ENCODE measurements at places on chromosomes 1 and 21.
A peak's percentile ranks its signal among the peaks of the same experiment; 100 is the strongest.

- peak; percentile 73 for DNase-seq
Observed at GRCh38 chr1:169102567-169102966, 3.9 kb upstream of the ATP1B1 start.

DNA sequence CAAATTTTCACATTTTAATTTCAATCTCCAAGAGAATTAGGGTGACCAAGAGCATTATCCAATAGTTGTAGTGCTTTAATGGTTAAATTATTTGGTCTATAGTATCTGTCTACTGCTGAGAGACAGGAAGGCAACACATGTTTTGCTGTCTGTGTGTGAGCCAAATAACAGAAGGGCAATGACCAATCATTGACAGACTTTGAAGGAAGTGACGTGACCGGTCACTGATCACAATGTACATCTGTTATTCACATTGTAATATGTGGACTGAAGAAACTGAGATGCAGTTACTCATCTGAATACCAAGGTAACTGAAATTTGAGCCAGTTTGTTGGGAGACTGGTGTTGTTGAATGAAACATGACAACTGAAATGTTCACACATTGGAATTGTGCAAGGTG, 196.7 kb downstream of the LRRC40 start:
- no peak for DNase-seq

GRCh38 chr1:22741118-22741517, 30.5 kb downstream of the EPHB2 start:
- DNase-seq: no peak

DNA sequence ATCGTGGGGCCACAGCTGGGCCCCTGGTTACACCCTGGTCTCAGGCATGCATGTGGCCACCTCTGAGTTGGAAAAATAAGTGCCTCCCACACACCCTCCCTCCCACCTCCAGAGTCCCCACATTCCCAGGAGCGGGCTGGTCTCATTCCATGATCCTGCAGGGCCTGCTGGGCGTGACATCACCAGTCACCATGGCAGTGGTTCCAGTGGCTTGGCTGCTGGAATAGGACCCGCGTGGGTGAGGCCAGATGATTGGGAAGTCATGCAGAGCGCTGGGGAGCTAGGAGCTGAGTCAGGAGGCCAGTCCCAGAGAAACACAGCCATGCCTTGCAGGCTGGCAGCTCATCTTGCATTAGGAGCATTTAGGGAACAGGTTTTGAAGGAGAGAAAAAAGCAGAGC, 125.4 kb upstream of the TMEM51 start:
- peak; percentile 74 for DNase-seq

DNA sequence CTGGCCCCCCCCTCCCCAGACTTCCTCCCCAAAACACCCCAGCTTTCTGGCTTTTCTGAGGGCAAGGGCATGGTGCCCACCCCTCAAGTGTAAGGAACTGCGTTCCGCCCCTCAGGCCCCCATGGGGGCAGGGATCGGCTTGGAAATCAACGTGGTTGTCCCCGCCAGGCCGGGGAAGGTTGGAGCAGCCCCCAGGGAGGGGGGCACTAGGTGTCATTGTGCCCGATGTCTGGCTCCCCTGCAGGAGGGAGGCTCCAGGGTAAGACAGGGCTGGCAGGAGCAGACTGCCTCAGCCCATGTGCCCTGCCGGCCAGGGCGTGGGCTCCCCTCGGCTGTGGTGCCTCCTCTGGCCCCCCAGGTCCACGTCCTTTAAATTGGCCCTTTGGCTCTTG, 7.4 kb upstream of the TFAP2E start:
- no peak for DNase-seq

GRCh38 chr1:6783936-6784559, 1.2 kb upstream of the CAMTA1 start:
- no peak for DNase-seq

DNA sequence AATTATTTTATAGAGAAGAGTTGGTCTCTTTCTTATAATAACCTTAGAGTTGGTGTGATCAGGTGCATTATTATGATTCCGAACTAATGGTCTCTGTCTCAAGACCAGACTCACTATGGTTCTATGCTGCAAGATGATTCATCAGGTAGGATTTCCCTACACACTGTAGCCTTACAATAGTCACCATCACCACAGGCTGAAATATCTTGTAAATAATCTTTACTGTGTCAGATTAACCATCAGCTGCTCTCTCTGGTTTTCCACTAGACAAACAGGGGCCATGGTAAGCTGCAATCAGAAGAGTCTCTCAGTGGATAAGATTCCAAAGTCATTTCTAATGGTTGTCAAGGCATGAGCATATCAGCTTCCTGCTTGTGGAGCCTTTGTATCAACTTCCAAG, 4.4 kb upstream of the GBP4 start:
- no peak for DNase-seq

- DNase-seq: no peak
Observed at GRCh38 chr1:211588711-211589110, 9.8 kb upstream of the SLC30A1 start.

DNA sequence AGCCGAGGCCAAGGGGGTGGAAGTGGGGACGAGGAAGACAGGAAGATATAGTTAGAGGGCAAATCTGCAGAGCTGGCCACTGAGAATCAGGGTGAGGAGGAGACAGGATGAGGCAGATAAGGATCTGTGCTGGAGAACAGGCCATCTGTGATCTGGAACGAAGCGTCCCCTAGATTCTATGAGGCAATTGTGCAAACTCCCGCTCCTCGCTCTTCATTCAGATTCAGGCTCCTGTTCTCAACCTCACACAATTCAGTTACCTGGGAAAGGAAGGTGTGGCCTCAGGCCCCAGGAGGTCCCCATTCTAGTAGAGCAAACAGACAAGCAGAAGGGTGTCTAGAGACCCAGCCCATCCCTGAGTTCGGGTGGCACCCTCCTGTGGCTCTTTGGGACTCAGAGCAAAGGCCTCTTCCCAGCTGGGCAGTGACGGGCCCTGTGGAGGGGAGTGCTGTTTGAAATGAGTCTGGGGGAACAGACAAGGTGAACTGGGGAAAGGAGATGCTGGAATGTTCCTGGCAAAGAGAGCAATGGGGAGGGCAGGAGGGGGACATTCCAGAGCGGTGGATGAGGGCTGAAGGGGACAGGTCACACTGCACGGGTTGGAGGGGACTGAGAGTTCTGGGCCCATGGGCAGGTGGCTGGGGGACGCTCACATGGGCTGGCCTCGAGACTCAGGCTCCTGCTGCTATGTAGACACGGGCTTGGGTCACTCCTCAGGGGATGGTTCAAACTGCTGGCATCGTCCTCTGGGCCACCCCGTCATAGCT, 39.9 kb upstream of the AJAP1 start:
- no peak for DNase-seq

DNA sequence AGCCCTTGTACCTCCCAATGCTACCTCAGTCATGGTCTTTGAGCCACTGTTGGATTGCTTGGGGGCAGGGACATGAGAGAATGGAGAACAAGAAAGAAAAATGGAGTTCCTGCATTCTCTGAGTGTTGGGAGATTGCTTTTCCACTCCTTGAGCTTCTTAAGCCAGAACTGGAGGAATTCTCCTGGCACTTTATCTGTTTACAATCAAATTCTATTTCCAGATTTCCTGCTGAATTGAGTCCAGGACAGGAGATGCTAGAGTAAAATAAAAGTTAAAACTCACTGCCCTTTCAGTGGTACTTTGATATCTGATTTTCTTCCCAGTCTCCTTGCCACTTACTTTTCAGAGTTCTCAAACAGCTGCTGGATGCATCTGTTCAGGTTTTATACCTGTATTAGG, 24.4 kb upstream of the DEPDC1 start:
- DNase-seq: no peak

GRCh38 chr1:10960411-10961299, 51.8 kb upstream of the TARDBP start:
- peak; percentile 70 for DNase-seq

DNA sequence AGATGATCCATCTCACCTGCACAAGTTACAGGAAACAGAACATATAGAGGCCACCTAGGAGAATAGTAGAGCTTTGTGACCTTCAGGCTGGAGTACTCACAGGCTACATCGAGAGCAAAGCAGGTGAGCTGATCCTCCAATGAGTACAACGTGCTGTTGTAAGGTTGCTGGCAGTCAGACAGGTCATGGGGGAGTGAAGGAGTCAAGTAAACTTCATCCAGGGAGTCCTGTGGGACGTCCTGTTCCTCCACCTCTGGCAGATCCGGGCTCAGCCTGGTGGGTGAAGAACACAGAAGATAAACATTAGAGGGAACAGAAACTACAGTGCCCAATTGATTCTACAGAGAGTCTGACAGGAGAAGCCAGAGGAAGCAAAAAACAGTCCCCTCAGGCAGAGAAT, 62.5 kb downstream of the PRKAB2 start:
- no peak for DNase-seq

DNA sequence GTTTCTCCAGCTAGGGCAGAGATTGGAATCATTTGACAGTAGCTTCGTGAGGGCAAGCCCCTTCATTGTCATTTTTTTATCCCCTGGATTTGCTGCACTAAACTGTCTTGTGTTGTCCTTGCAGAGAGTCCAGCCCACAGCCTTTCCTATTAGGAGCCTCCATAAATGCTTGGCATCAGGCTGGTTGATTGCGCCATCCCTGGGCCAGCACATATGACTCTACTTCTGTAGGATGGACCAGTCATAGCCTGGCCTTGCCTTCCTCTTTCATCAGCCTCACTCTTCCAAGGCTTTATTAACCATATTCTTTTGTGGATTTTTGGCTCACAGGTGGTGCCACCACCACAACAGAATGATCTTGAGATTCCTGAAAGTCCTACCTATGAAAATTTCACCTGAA, 31.4 kb downstream of the LY9 start:
- DNase-seq: no peak

DNA sequence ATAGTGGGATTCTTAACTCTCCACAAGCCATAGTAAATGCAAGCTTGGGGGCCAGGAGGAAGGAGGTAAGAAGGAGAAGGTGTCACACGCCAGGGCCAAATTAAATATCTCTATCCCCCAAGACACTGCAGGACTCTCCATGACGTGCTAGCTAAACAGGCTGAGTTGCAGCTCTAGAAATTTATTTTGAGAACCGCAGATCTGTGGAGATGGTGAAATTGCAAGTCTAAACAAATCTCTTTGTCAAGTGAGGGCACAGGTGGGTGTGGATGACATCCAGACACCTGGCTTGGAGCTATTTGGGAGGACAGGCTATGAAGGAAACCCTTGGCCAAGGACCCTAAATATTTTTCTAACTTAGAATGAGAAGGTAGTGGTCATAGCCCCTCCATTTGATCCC, 39.5 kb upstream of the USP1 start:
- no peak for DNase-seq

DNA sequence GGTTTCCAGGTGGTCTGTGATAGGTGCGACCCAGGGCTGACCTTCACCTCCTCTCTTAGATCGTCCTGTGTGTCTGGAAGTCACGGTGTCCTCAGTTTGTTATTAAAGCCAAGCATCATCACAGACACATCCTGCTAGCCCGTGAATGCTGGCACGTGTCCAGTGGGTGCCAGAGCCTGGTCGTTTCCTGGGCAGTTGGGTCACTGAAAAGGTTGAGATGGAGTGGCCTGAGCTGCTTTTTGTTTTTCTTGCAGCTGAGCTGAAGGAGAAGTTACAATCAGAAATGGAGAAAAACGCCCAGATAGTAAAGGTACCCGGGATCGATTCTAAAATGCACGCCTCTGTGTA, 23.2 kb downstream of the PCNT start:
- no peak for DNase-seq

DNA sequence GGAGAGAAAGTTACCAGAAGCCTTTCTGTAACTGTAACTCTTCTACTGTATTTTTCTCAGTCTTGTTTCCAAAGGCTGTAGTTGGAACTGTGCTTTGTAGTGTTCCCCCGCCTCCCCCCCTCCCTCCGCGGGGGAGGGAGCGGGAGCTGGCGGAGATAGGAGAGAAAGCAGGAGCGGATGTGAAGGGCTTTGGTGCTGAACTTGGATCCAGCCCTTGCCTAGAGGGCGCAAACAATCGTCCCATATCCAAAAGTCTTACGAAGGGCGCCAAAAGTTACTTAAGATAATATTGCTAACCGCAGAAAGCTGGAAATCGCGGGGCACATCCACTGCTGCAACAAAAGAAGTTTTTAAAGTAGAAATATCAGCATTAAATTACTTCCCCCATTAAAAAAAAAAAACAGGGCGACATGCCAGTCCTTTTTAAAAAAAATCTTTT, 2.4 kb upstream of the NFIA start:
- no peak for DNase-seq

GRCh38 chr1:39194398-39195051, 10.0 kb upstream of the MACF1 start:
- no peak for DNase-seq

DNA sequence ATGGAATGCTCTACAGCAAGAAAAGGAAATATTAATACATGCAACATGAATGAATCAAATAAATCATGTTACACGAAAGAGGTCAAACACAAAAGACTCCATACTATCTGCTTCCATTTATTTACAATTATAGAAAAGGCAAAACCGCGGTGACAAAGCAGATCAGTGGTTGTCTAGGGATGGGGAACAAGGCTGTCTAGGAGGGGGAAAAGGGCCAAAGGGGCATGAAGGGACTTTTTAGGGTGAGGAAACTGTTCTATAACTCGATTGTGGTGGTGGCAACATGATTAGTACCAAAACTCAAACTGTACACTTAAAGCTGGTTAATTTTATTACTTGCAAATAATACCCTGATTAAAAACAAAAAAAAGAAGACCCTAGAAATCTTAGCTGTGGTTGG, 20.6 kb downstream of the CAPZB start:
- no peak for DNase-seq

DNA sequence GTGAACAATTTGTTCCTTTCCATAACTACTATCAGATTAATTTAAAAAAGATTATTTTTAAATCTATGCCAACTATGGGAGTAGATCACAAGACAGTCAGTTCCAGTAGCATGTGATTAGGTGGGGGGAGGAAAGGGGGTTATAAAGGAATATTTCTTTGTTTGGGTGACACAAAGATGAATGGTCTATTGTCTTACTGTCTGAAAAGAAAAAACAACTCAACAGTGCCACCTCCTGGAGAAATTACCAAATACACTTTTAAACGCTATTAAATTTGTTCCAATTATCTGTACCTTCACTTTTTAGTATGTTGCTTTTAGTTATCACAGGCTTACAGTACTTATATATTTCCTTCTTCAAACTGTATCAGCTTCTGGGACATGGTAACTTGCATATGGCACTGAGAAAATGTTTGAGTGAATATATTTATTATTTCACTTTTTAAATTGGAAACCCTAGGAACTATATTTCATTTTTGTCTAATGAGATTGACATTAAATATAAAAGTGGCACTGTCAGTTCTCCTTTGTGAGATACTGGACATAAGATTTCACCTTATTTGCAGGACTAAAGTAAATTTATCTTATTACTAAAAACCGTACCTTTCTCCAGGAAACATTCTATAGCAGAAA, 1.7 kb upstream of the SORT1 start:
- DNase-seq: peak; percentile 22

DNA sequence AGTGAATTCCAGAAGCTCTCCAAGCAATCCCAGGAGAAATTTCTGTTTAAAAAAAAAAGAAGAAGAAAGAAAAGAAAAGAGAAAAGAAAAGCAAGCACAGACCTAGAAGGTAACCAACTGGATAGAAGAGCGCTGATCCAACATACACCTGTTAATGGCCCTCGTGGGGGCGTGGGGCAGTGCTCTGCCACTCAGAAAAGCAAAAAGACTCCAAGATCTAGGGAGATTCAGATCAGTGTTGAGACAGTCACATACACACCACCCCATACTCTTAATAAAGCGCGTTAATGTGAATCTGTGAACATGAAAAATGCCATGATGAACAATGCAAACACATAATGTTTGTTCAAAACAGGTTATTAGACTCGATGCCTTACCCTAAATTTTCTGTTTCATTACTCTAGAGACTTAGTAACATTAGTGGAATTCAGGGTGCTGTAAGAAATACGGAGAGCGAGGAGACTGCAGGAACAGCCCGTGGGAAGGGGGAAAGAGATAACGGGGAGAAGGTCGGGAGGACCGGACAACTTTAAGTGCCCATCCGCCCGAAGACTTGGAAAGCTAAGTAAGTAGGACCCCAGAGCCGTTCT, 406 bp downstream of the NME7 start:
- DNase-seq: no peak

Data from H54 (cell line).